C1 segment of cervical spinal cord (tissue), 14 donors: ENCODE measurements at places on chromosomes 11 and 22.

- DNase-seq = no peak
Observed at GRCh38 chr11:107301878-107302277, 155.7 kb downstream of the CWF19L2 start.

GRCh38 chr11:64667154-64667745 lies 55.7 kb downstream of the NRXN2 start:
- DNase-seq = no peak

- DNase-seq = no peak
Observed at GRCh38 chr11:72015511-72016061, 16.9 kb downstream of the IL18BP start.

DNA sequence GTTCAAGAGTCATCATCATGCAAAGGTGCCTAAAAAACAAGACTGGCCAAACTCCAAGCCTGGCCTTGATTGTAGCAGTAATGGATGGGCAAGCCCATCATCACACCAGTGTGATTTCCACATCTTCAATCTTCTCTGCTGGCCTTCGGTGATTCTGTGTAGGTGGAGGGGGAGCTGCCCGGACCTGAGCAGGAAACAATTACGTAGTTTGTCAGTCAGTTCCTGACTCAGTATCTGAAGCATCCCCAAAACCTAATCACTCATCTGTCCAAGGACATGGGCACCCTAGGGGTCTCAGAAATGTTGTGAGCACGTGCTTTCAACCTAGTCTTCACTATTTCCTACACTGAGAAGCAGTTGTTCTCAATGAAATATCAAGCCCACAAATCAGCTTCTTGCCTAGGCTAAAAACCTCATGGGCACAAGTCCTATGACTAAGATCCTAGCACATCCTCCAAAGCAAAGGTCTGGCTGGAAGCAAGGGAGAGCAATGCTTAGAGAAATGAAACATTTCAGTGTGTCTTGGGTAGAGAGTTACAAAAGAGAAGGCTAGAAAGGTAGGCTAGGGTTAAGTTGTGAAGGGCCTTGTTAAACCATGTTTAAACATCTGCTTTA lies 24.6 kb downstream of the ATG16L2 start:
- DNase-seq = no peak

GRCh38 chr22:23204541-23205157 lies 24.3 kb downstream of the BCR start:
- peak; percentile 52 for DNase-seq

DNA sequence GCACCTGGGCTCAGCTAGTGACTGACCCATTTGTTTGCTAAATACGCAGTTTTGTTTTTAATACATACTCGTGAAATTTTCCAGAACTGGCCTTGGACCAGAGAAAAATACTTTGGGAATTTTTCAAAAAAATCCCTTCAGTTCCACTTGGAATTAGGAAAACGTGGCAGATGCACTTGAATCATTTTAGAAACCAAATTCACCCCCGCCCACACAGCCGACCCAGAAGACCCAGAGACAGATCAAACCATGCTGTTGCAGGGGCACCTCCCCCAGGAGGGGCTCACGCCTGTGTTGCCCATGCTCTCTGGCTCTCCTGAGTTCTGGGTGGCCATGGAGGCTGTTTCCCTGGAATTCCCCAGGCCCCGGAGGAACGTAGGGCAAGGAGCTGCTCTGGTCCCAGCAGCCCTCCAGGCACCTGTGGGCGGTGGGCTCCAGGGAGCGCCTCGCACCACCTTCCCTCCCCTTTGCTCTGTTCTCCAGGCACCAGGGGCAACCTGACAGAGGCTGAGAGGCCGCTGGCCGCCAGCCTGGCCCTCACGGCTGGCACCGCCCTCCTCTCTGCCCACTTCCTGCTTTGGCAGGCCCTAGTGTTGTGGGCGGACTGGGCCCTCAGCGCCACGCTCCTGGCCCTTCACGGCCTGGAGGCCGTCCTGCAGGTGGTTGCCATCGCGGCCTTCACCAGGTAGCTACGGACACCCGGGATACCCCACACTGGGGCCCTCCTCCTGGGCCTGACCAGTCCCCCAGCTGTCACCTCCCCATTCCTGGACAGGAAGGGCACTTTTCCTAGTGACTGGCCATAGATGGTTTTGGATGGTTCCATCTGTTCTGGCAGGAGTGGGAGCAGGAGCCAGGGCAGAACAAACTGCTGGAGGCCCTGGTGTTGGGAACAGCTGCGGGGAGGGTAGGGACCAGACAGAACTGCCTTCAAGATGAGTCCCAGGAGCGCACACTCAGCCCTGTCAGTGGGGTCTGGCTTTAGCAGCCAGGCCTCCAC lies 3.3 kb upstream of the EPS8L2 start:
- no peak for DNase-seq

DNA sequence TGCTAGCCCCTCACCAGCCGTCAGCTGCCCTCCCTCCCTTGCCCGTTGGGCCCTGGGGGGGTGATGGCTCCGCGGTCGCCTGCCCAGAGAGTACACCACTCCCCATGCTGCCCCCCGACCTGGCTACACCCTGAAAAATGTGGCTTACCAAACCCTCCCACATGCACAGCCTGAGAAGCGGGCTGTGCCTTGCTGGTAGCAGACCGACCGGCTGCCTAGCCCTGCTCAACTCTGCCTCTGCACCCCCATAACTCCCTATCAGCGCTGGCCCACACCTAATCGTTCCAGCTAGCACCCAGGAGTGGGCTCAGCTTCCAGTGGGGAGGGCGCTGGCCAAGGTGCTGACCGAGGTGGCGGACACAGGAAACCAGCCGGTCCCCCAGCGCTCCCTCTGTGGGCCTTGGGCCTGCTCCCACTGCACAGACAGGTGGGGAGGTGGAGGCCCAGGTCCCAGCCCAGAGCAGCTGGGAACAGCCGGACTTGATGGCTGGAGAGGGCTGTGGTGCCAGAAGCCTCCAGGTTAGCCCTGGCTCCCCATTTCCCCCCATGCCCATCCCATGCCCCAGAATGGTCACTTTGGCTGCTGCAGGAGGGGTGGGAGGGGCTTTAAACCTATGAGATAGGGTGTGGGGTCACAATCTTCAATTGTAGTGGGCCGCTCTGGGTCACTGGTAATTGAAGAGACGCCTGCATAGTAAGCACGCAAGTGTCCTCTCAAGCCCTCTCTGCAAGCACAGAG lies 32.1 kb upstream of the PRODH start:
- no peak for DNase-seq

- DNase-seq = no peak
Observed at GRCh38 chr11:34603129-34604001, 17.5 kb upstream of the EHF start.

DNA sequence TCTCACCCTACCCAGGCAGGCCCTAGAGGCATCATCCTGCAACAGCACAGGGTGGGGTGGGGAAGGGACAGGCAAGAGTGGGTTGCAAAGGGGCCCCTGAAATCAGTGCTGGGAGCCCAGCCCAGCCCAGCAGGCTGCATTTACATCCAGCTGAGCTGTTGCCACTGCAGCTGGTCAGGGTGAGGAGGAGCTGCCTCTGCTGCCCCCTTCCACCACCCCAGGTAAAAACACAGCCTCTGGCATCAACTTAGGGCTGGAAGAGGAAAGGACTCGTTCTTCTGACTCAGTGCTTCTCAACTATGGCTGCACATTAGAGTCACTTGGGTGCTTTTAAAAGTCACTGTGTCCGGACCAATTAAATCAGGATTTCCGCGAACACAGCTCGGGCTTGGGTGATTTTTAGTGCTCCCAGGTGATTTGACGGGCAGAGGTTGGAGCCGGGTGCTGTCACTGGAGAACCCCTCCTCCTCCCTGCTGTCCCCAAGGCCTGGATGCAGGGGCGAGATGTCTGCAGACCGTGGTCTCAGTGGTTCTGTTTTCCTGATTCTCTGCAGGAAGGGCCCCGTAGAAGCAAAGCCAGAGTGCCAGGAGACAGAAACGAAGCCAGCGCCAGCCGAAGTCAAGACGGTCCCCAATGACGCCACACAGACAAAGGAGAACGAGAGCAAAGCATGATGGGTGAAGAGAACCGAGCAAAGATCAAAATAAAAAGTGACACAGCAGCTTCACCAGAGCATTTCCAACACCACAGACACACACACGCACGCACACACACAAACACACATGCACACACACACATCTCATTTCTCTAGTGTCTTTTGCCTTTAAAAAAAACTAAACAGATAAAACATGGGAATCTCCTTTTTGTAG lies 39.4 kb upstream of the TTC12 start:
- no peak for DNase-seq

GRCh38 chr11:88813233-88813915 lies 252.4 kb downstream of the GRM5 start:
- no peak for DNase-seq

DNA sequence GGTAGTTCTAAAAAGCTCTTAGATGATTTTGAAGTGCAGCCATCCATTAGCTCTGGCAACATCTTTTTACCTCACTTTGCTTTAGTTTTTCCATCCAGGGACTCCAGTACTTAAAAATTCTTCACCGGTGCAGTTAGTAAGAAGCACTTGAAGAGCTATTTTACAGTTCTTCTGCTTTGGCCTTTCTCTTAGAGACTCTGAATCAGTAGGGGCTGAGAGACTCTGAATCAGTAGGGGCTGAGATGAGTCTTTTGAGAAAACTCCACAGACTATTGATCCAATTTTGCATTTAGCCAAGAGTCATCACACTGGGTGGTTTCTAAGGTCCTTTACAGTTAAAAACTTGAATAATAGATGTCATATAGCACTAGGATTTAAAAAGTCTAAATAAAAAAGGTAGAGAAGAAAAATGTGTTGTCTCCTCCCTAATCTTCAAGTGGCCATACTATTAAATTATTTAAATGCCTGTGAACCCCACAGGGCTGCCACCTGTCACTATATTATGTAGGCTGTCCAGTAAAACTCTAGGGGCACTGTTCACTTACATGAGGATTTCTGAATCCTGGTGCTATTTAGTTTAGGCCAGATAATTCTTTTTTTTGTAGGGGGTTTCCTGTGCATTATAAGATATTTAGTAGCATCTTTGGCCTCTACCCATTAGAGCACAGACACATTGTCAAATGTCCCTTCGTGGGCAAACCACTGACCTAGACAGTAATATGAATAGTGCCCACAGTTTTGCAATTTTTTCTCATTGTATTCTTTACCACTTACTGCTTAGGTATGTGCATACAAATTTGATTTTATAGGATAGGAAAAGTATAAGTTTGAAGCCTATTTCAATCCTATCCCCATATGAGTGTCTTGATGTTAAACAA lies 26.3 kb upstream of the HIKESHI start:
- DNase-seq = no peak

GRCh38 chr11:11574373-11575287 lies 47.2 kb downstream of the GALNT18 start:
- no peak for DNase-seq

DNA sequence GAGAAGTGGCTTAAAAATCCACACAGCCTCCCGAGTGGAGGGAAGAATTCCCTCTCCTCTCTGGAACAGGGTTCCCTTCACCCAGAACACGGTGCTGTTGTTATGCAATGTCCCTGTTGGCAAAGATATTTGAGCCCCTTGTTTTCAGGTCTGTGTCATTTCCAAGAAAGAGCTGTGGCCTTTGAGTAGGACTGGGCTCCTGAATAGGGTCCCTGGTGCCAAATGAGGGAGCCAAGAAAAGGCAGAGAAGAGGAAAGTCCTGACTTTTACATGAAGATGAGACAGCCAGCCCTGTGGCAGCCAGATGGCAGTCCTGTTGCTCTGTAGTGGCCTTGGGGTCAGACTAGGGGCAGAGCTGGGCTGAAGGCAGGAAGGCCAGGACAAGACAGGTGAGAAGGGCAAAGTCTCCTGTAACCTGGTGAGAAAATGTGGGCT lies 51.2 kb upstream of the ELF5 start:
- peak; percentile 70 for DNase-seq

GRCh38 chr11:1502954-1503707 lies 16.6 kb upstream of the MOB2 start:
- no peak for DNase-seq

GRCh38 chr22:30873086-30873650 lies 95.4 kb downstream of the MORC2 start:
- no peak for DNase-seq

DNA sequence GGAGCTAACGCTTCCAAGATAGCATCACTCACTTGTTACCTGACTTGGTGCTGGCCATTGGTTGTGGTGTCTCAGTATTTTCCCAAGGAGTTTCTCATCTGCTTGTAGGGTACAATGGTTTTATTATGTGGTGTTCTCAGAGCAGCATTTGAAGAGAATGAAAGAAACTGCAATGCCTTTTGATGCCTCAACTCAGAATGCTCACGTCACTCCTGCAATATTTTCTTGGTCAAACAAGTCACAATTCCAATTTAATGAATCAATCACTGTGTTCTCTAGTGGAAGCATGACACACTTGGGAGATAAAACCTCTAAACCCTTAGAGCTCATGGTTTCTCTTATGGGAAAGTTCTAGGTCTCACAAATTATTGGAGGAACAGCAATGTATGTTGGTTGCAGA lies 2.0 kb upstream of the OR5D14 start:
- no peak for DNase-seq

DNA sequence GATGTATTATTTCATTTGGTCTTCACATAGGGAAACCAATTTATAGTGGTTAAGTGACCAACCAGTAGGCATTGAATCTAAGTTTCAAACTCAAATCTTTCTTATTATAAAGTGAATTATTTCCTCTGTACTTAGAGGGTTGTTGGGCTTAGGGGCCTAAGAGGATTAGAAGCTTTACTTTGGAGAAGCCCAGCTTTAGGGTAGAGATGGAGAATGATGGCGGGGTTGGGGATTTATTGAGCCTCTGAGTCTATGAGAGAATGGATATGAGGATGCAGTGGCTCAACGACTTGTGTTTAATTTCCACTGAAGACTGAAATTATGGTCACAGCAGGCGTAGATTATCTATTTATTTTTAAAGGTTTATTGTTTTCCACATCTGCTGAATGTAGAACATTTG lies 55.5 kb downstream of the CHRDL2 start:
- DNase-seq = no peak

GRCh38 chr11:46380340-46381047 lies 975 bp upstream of the MDK start:
- peak; percentile 15 for DNase-seq

- DNase-seq = peak; percentile 6
Observed at GRCh38 chr11:121767433-121767832, 314.7 kb upstream of the SORL1-AS1 start.

- no peak for DNase-seq
Observed at GRCh38 chr11:76628408-76628947, 42.1 kb downstream of the LRRC32 start.
